ENCODE measurements at places on chromosomes 7 and 10.

GRCh38 chr7:26626687-26627086, 237.7 kb downstream of the SKAP2 start:
- no peak for DNase-seq

DNA sequence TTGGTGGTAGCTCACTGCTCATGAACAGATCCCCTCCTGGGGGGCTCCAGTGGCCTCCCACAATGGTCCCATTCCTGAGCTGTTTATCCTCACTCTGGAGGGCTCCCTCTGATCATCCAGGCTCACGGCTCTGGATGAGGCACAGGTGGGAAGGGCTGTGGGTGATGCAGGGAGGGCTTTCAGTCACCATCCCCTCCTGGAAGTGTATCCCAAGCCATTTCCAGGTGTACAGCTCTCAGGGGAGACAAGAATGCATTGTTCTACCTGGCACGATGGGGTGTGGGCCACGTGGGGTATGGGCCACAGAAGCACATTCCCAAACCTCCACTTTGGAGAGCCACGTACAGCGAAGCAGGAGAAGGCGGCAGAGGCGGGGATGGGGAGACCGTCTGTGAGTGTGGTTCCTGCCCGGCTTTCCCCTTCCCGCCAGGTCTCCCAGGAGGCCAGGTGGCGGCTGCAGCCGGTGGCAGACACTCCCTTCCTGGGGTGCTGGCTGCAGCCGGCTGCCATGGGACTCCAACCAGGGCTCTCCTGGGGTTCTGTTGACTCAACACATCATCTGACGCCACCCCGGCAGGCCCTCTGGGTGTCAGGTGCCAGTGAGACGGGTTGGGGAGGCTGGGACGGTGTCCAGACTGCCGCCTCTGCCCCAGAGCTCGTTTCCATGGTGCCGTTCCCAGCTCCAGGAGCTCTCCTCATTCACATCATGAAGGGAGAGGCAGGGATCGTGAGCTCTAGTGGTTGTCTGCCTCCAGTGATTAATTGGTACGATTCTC, 169.7 kb upstream of the RHEB start:
- DNase-seq = no peak

- DNase-seq = no peak
Measured at GRCh38 chr10:119348516-119349240, 141.3 kb downstream of the GRK5 start.

DNA sequence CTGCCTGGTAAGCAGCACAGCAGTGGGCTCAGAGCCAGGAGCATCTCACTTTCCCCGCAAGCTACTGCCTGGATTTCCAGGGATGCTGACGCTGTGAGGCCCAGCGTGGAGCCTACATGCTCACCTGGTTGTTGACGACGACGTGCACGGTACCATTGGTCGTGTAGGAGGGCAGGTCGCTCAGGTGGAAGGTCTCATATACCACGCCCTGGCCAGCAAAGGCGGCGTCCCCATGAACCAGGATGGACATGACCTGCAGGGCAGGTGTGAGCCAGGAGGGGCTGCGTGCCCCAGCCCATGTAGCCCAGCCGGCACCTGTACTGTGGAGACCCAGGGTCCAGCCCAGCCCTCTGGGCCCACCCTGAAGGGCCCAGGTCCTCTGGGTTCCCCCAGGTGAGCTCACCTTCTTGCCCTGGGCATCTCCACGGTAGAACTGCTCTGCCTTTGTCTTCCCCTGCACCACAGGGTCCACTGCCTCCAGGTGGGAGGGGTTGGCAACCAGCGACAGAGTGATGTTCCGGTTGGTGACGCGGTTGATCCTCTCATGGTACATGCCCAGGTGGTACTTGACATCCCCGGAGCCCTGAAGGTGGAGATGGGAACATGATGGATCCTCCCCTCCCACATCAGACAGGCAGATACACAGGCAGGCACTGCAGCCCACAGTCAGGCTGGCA, 15.4 kb downstream of the OGDHL start:
- no peak for DNase-seq

- peak; percentile 55 for DNase-seq
Measured at GRCh38 chr10:97399843-97400545, 1.1 kb downstream of the RRP12 start.

GRCh38 chr7:12481722-12482121, 78.1 kb upstream of the VWDE start:
- no peak for DNase-seq
